ENCODE measurements at places on chromosomes 12 and 14. TPM values are rescaled to one million over a fixed set of nuclear protein-coding genes. Genes with fewer than 3 reads are reported as not detected.

The FBXL14 gene
- total RNA-seq, result 18.5 TPM

The NYNRIN gene
- total RNA-seq, result 13.8 TPM

The MYF6 gene
- 0.92 TPM for total RNA-seq

The NRL gene
- 2.5 TPM for total RNA-seq

The OAS2 gene
- 3.2 TPM for total RNA-seq

The PPP1CC gene
- 141 TPM for total RNA-seq

The ANKS1B gene
- total RNA-seq, result 298 TPM

The TAS2R31 gene
- total RNA-seq, result 8.1 TPM

The P2RX2 gene
- not detected for total RNA-seq

The ASB2 gene
- 1.4 TPM for total RNA-seq

Measured in diencephalon (tissue), 1 donor.